NCI-H146 (cell line): ENCODE measurements at places on chromosomes 2 and 18.

DNA sequence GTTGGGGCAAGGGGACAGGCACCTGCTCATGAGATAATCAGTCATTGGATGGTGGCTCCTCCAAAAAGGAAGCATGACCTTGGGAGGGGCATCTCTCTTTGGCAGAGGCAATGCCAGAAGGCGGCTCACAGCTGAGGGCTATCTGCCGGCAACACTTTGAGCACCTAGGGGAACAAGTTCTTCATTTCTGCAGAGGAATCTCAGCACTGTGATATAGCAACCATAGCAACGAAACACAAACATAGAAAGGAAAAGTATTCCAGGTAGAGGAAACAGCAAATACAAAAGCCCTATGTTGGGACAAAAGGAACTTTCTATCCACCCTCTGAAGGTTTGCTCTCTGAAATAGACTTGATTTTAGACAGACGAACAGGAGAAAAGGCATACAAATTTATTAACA, 89.1 kb upstream of the NEDD4L start:
- DNase-seq: no peak

DNA sequence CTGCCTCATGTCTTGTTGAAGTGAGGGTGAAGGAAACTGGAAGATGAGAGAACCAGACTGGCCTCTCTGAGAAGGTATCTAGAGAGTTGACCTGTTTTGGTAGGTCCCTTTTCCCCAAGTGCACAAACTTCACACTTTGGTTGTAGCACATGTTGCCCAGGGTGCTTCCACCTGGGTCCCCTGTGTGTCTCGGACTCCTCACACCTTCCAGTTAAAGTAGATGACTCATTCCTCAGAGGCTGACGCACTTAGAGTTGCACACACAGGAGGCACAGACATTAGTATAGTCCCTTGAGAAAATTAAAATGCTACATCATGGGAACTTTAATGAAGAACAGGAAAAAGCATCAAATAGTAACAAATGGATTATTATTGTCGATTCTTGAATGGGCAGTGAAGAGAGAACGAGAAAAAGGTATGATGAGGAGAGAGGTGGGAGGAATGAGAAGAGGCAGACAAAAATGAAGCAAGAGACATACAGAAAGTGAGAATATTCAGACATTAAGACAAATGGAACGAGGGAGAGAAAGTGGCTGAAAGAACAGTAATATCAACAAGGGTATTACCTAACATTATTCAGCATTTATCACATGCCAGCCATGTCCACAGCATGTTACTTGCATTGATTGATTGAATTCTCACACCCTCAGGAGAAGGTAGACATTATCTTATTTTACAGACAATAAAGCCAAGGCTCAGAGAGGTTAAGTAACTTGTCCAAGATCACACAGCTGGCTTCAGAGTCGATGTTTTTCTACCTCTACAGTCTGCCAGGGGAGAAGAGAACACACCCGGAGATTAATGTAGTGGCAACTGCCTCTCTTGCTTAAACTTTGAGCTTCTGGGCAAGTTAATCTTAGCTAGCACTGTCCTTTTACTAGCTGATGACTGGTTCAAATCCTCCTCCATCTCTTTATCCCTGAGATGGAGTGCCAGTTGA, 68.6 kb downstream of the FHOD3 start:
- no peak for DNase-seq

- no peak for DNase-seq
Observed at GRCh38 chr2:36177282-36177681, 178.3 kb upstream of the CRIM1 start.

GRCh38 chr18:25099895-25100294, 252.1 kb downstream of the ZNF521 start:
- no peak for DNase-seq

DNA sequence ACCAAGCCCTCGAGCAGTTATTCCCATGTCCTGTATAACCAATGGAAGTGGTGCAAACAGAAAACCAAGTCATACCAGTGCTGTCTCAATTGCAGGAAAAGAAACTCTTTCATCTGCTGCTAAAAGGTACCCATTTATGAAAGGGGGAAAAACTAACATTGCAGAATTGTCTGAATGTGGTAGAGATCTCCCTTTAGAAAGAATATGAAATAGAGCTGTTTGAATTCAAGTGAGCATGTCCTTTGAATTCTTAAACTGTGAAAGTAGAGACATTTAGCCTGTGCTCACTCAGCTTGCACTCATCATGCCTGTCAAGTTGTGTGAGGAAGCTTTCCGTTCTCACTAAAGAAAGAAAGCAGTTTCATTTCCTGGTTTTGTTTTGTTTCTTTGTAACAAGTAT, 87.4 kb downstream of the EML4 start:
- no peak for DNase-seq
